ENCODE measurements at places on chromosomes 1 and 21. TPM values are rescaled to one million over a fixed set of nuclear protein-coding genes. Genes with fewer than 3 reads are reported as not detected.

DNA sequence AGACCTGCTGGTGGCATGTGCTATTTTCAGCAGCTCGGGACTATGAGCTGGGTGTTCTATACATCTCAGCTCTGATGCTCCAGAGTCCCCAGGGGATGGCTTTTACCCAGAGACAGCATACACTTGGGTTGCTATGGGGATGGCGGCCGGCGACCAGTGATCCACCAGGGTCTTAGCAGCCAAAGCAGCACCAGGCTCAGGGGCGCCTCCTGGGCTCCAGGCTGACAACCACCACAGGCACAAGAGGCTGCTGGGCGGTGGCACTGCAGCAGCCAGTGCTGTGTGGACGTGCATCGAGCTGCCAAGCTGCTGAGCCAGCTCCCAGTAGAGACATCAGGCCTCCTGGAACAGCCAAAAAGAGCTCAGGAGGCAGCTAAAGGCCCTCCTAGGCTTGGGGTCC lies 37.6 kb upstream of the CLSTN1 start:
- no peak for DNase-seq

DNA sequence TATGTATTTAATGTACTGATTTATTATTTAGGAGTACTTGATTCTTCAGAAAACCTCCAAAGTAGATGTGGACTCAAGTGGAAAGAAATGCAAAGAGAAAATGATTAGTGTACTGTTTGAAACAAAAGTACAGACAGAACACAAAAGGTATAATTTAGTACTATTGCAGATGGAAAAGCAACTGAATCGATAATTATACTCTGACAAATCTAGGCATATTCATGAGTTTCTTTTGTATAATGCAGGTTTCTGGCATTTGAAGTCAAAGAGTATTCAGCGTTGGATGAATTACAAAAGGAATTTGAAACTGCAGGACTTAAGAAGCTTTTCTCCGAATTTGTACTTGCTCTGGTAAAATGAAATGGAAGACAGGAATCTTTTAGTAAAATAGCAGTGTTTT lies 12.5 kb downstream of the RWDD3 start:
- DNase-seq, result no peak

DNA sequence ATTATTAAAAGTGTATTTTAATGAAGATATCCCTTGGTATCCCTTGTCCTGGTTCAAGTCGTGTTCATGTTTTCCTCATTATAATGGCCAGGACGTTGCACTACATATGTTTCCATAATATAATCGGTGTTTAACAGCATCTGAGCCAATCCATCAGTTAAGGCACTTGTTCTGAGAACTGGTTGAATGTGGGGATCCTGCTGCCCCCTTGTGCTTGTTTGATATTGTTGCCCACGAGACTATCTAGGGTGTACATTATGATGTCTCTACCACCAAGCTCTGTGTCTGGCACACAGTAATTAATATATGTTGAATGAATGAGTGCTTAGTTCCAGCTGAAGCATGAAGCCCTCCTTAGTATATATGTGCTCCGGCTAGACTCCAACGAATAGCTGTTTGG lies 193.0 kb downstream of the CACNA1E start:
- no peak for DNase-seq

- no peak for DNase-seq
Measured at GRCh38 chr1:184462155-184462554, 75.3 kb downstream of the C1orf21 start.

DNA sequence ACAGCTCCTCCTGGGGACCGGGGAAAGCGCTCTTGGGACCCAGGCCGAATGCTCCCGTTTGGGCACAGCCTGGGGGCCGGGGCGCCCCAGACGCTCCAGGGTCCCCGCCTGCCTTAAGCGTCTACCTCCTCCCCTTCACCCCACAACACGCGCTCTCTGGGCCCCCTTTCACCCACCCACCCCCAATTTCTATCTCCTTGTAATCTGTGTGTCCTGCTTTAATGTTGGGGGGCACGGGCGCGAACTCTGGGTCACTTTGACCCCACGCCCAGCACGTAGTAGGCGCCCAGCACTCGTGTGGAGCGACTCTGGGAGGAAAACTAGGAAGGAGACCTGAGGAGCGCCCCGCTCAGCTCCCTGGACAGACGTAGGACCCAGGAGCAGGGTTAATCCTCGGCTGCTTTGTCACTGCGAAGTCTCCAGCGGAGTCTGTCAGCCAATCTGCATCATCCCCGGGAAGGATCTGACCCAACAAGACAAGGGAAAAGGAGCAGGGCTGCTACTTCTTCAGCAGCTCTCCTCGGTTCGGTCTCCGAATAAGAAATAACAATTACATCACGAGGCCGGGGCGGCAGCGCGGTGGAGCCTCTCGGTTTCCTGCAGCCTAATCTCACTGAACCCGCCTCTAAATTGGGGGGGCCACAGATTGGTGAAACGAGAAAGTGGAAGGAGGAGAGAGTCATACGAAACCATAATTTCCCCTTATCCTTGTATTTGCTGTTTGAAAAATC lies 757 bp upstream of the NRIP1 start:
- DNase-seq, result peak; percentile 82

- no peak for DNase-seq
Measured at GRCh38 chr1:170240409-170240808, 94.7 kb downstream of the NTMT2 start.

DNA sequence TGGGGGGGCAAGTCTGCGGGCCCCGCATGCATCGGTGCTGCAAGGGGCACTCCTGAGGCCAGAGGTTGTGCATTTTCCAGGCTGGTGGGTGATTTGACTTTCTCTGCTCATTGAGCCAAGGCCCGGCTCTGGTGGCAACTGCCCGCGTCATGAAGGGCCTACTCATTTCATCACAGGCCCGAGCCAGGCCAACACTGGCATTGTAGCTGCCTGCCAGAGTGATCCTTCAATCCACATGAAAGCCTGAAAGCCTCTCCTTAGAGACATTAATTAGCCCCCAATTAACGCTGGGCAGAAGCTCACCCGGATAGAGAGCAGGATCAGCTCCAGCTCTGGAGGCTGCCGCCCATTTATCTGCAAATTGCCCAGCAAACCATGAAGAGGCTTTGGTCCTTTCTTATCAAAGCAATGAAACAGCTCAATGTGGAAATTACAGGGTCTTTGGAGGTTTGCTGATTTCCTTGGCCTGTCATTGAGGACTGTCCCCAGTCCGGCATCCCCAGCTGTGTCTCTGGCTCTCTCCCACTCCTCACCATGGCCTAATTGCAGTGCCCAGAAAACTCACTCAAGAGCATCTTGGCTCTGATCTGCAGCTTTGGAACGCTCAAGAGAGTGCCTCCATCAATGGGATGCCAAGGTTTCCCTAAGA lies 50.4 kb upstream of the STUM start:
- DNase-seq, result no peak

GRCh38 chr21:35677298-35677841 lies 383.0 kb downstream of the SETD4 start:
- no peak for DNase-seq

DNA sequence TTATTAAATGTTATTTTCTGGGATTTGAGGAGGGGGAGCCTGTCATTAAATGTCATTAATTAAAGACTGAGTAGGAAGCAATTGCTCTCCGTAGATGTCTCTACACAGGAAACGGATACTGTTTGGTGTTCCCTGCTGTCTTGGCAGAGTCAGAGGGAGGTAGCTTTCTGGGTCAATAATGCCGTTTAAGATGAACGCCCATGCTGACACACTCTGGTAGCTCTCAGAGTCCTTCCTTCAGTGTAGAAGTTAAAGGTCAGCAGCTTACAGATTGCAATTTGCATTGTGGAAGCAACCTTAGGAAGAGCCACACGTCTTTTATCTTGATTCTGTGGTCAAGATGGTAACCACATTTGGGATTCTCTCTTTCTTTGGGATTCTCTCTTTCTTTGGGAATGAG lies 257.5 kb downstream of the KIF26B start:
- no peak for DNase-seq

DNA sequence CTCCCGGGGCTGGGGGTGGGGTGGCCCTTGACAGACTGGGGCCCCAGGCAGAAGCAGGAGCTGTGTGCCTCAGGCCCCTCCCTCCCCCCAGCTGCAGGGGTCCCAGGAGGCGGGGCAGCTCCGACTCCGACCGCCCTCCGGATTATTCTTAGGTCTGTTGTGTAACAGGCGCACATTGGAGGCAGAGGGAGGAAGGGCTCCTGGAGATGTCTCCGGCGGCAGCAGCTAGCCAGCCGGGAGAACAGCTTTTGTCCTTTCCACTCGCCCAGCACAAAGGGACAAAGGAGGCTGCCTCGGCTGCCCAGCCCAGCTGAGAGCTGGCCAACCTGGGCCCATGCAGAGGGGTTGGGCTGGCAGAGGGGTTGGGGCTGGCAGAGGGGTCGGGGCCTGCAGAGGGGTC lies 29.7 kb upstream of the PLCH2 start:
- no peak for DNase-seq

- no peak for DNase-seq
Measured at GRCh38 chr21:29697555-29698193, 242.1 kb downstream of the GRIK1 start.

- DNase-seq, result no peak
Measured at GRCh38 chr1:10714337-10715114, 81.9 kb downstream of the CASZ1 start.

GRCh38 chr1:225769687-225770086 lies 7.9 kb upstream of the SRP9 start:
- DNase-seq, result no peak

- no peak for DNase-seq
Measured at GRCh38 chr1:76189310-76189709, 114.8 kb downstream of the ST6GALNAC3 start.

- peak; percentile 72 for DNase-seq
Measured at GRCh38 chr1:89125913-89126580, at the start of gene GBP2. TSS of gene GBP2 (minus strand) at chr1:89126114. CDS start at chr1:89121966, 4,148 bp downstream.

DNA sequence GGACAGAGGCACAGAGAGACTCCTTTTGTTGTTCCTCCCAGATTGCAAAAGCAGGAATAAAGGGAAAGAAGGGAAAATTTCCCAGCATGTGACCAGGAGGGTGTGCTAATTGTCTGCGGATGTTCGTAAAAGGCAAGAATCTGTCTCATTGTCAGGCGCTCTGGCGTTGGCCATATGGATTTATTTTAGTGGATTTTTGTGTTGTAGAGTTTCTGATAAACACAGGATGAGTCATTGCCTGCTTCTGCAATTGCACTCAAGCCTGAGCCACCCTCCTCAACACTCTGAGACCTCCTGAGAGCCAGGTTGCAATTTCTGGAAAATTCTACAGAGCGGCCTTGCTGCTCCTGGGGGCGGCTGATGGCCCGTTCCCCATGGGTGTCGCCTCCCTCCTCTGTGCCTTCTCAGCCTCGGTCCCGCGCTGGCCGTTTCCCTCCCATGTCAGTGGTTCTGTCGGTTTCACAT lies 227.7 kb downstream of the KAZN start:
- DNase-seq, result no peak

GRCh38 chr1:163959622-163960021 lies 599.4 kb upstream of the PBX1 start:
- no peak for DNase-seq

- no peak for DNase-seq
Measured at GRCh38 chr1:151807131-151807530, 1.9 kb upstream of the LINGO4 start.

- no peak for DNase-seq
Measured at GRCh38 chr1:24195874-24196273, 8.8 kb upstream of the IFNLR1 start.

DNA sequence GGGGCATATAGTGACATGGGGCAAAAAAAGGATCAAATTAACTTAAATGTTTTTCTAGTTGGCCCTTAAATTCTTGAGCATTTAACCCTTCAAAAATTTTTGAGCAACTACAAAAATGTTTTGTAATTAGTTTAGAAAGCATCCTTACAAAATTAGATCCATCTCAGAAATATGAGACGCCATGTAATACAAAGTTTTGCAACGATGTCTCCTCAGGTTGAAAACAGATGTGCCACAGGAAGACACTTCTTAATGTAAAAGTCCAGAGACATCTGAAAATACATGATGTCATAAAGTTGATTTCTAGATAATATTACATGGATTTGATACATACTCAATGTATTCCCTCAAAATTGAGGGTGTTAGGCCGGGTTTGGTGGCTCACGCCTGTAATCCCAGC lies 37.5 kb downstream of the CD46 start:
- DNase-seq, result no peak

SELENBP1 gene
- not detected for total RNA-seq

SPRR3 gene
- not detected for total RNA-seq

LIN28A gene
- total RNA-seq, result not detected

CFHR2 gene
- 0.44 TPM for total RNA-seq

ZSCAN20 gene
- total RNA-seq, result 2.6 TPM

FCRL6 gene
- 0.51 TPM for total RNA-seq

PARK7 gene
- total RNA-seq, result 114 TPM

PTPN22 gene
- 76.7 TPM for total RNA-seq

CHODL gene
- total RNA-seq, result not detected

WLS gene
- 0.62 TPM for total RNA-seq

NPHP4 gene
- 9.0 TPM for total RNA-seq
